H4 (cell line): ENCODE measurements at places on chromosomes 12 and 14.

DNA sequence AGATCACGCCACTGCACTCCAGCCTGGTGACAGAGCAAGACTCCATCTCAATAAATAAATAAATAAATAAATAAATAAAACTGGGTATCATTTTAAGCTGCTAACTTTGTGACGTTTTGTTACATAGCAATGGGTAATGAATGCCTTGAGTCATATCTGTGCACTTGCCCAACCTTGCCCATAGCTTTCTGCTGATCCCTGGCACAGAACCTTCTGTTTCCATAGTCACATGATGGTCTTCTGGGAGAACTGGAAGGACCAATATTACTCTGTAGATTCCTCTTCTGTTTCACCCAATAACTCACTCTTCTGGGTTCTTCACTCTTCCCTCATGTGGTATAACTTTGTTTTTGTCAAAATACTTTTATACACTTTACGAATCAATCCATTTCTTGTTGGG is 140.8 kb downstream of the SCARB1 start:
- DNase-seq = no peak

- no peak for DNase-seq
Observed at GRCh38 chr14:79418649-79419415, 792.5 kb downstream of the DIO2 start.

DNA sequence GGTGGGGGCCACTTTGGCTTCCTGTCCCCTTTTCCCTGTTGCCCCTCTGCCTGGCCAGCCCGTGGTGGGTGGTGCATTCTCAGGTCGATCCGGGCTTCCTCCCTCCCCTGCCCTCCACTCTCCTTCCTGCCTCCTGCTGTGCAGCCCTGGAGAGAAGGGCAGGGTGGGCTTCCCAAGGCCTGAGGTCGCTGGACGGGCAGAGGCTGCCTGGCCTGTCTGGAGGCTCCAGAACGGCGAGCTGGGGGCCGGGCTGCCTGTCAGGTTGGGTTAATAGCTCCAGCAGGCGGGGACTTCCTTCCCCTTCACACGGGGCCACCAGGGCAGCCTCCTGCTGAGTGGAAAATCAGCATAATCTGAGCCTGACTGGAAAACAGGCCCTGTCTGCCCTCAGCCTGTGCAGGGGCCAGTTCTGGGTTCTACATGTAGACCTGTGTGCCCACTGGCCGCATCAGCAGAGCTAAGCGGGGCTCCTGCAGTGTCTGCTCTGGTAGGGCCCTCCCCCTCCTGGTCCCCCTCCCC is 11.3 kb downstream of the KIF26A start:
- peak; percentile 35 for DNase-seq

- DNase-seq = no peak
Observed at GRCh38 chr14:22866874-22867273, 4.7 kb upstream of the LRP10 start.

DNA sequence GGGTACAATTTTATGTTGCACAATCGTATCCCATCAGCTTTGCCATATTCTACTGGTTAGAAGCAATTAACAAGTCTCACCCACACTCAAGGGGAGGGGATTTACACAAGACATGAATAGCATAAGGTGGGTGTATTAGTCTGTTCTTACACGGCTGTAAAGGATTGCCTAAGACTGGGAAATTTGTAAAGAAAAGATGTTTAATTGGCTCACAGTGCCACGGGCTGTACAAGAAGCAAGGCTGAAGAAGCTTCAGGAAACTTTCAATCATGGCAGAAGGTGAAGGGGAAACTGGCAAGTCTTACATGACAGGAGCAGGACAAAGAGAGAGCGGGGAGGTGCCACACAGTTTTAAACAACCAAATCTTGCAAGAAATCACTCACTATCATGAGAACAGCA is 231.8 kb upstream of the AMIGO2 start:
- DNase-seq = no peak

GRCh38 chr12:92459850-92460249 is 242.9 kb upstream of the PLEKHG7 start:
- no peak for DNase-seq

DNA sequence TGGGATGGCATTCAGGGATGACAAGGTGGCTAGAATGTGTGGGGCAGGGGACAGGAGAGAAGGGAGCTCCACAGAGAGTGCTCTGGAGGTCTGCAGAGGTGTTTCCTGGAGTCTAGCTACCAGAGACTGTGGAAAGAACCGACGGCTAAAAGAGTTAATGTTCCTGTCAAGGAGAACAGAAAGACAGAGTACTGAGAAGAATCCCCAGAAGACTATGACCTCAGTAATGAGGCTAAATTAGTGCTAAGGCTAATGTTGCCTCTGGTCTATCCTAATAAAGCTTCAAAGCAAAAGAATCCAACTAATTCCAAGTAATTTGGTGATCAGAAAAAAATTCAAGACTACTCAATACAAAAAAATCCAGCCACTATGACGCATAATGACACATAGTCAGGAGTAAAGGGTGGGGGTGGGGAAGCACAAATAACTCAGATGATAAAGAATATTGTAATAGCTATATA is 44.7 kb downstream of the FERMT2 start:
- no peak for DNase-seq

DNA sequence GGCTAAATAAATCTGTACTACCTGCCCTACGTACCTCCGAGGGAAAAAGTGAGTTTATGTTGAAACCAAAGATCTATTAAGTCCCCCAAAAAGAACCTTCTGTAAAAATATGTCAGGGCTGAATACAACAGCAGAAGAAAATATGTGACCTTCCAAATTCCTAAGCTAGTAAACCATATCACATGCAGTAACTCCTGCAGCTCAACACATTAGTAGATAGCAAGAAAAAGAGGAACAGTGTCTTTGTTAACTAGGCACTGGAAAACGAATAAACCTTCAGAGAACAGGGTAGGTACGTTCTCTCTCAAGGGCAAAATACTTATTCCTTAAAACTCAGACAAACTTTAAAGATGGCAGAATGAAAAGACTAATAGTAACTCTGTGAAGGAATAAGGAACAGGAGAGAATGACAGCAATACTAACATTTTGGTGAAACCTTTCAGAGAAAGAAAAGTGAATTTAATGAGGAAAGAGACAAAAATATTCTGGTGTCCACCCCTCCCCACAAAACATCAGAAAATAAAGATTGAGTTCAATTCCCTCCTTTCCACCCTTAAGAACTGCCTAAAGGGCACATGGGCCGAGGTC is 18.0 kb downstream of the CBX5 start:
- DNase-seq = no peak

GRCh38 chr12:64687816-64688215 is 71.4 kb downstream of the GNS start:
- no peak for DNase-seq

- DNase-seq = no peak
Observed at GRCh38 chr14:55665067-55665675, 85.2 kb downstream of the KTN1 start.

GRCh38 chr12:450438-450837 is 9.3 kb upstream of the B4GALNT3 start:
- DNase-seq = no peak

DNA sequence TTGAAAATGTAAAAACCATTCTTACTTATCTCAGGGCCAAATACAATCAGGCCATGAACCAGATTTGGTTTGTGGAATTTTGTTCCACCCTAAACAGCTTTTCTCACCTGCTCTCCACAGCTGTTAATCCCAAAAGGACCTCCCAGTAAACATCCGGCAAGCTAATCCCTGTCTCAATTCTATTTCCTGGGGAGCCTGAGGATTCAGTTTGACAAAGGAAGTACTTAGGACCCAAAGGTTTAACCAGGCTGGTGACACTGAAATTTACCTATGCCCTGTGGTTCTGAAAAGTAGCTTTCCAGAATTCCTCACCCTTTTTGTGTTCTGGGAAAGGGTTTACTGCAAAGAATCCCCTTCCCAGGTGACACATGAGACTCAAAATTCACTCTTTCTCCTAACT is 15.0 kb downstream of the CAPZA3 start:
- DNase-seq = no peak

DNA sequence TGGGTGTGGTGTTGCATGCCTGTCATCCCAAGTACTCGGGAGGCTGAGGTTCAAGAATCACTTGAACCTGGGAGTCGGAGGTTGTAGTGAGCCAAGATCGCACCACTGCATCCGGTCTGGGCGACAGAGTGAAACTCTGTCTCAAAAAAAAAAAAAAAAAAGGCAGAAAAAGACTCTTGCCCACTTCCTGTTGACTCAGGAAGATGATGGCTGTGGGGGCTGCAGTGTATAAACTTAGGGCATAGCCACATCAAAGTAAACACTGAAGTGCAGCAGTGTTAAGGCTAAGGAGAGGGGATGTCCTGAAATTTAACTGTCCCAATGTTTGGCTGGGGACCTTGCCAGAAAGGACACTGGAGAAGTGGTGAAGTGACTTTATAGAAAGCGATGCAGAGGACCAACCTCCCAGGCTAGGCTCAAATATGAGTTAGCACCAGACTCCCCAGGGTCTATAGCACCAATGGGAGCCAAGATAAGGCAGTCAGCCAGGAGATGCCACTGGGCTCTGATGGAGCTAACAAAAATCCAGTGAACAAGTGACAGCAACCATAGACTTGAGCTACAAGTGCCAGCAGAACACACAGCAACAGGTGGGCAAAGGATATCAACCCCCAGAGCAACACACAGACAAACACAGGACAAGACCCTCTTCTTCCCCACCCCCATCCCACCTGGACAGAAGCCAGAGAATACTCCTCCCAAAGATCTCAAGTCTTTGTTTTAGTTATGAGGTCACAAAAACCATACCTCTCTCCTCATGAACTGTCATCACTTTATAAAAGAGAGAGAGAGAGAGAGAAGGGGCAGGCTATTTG is 28.0 kb downstream of the NELL2 start:
- DNase-seq = peak; percentile 45
